Body of pancreas (tissue), 4 donors: ENCODE measurements at places on chromosomes 13 and 19.
A peak's percentile ranks its signal among the peaks of the same experiment; 100 is the strongest.

- H3K27me3 ChIP-seq, result no peaks in the 10 kb centered on the region
- DNase-seq, result no peak
- H3K36me3 ChIP-seq, result no peaks in the 10 kb centered on the region
- no peak overlapping the region for H3K4me3 ChIP-seq
Observed at GRCh38 chr13:92315265-92315664, 911.3 kb upstream of the GPC6 start.

- peaks cover 14% of the 10 kb centered on the region for H3K4me1 ChIP-seq
- no peaks in the 10 kb centered on the region for H3K27me3 ChIP-seq
- H3K36me3 ChIP-seq, result no peaks in the 10 kb centered on the region
- H3K27ac ChIP-seq, result no peak overlapping the region
Observed at GRCh38 chr13:99929866-99930265, 41.7 kb downstream of the ZIC5 start.

- no peaks in the 10 kb centered on the region for H3K36me3 ChIP-seq
- no peaks in the 10 kb centered on the region for H3K27me3 ChIP-seq
- H3K4me3 ChIP-seq, result no peak overlapping the region
- no peak for DNase-seq
- H3K4me1 ChIP-seq, result peaks cover 10% of the 10 kb centered on the region
Observed at GRCh38 chr13:60211548-60211947, 47.8 kb upstream of the DIAPH3 start.

GRCh38 chr13:98143601-98144026 lies 720 bp downstream of the FARP1 start:
- DNase-seq, result peak; percentile 43
- peak overlapping the region; percentile 74 for H3K27ac ChIP-seq
- H3K4me3 ChIP-seq, result peak overlapping the region; percentile 9
- no peaks in the 10 kb centered on the region for H3K36me3 ChIP-seq
- H3K4me1 ChIP-seq, result peaks cover 43% of the 10 kb centered on the region

- peaks cover 15% of the 10 kb centered on the region for H3K4me1 ChIP-seq
- no peak overlapping the region for H3K27ac ChIP-seq
- DNase-seq, result no peak
- H3K4me3 ChIP-seq, result no peak overlapping the region
- no peaks in the 10 kb centered on the region for H3K36me3 ChIP-seq
Observed at GRCh38 chr13:95182570-95183265, 118.5 kb downstream of the ABCC4 start.

DNA sequence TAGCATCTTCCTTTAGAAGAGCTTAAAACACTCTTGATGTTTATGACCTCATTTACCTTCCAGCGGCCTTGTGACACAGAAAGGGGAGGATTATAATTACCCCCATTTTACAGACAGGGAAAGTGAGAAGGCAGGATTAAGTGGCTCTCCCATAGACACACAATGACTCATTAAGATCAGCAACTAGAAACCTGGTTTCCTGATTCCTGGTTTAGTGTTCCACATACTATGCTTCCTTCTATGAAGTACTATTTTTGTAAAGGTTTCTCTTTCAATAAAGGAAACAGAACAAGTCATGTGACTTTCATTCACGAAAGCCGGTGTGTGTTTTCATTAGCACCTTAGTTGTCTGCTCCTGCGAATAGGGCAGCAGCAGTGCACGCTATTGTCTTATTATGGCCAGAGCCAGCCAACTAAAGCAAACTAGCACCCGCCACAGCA lies 8.3 kb downstream of the IRS2 start:
- no peaks in the 10 kb centered on the region for H3K27me3 ChIP-seq
- no peak for DNase-seq
- peaks cover 63% of the 10 kb centered on the region for H3K4me1 ChIP-seq
